ENCODE measurements at places on chromosomes 12 and 14.
A peak's percentile ranks its signal among the peaks of the same experiment; 100 is the strongest.

GRCh38 chr12:106247674-106248311, at the start of gene CKAP4:
TSS of gene CKAP4 (minus strand) at chr12:106248020. CDS start at chr12:106247851, 169 bp downstream.
- DNase-seq, result peak; percentile 71

DNA sequence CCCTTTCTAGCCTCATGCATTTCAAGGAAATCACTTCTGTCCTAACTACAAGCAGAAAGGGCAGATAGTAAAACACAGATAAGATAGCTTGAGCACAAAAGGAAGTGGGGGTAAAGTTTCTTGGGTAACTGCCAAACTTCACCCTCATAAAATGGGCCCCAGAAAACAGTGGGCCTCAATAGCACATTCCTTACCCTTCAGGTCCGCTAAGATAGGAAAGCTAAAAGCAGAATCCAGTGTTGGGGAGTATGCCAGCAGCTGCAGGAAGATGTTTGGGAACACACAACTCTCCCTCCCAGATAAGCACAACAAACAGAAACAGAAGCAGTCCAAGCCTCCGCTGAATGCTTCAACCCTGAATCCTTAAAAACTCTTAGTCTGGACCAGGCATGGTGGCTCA, 110.9 kb upstream of the MGAT4C start:
- no peak for DNase-seq

- no peak for DNase-seq
These were observed 256.9 kb downstream of the RAD51B start for GRCh38 chr14:68076451-68076850.

DNA sequence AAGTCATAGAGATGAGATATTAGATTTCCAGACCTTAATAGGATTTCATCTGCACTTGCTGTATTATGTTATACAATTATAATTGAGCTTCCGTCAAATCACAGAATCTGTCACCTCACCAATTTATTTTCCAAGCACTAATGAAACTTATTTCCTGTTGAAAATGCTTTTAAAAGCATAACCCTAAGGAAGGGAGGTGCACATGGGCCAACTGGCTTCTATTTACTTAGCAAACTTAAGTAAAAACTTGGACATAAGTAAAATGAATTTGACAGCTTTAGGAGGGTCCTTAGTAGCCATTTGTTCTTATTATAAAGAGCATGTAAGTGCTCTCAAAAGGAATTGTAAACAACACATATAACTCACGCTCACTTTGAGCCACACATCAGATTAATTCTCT, 462.2 kb upstream of the TMPO start:
- DNase-seq, result peak; percentile 15

- DNase-seq, result no peak
These were observed 503.5 kb downstream of the FUT8 start for GRCh38 chr14:65916055-65916454.

- DNase-seq, result no peak
These were observed 50.7 kb downstream of the DIP2B start for GRCh38 chr12:50555471-50555885.

GRCh38 chr12:105386431-105386830, 55.9 kb downstream of the C12orf75 start:
- DNase-seq, result no peak

- peak; percentile 93 for DNase-seq
These were observed 102.0 kb downstream of the EGLN3 start for GRCh38 chr14:33848706-33849454.

DNA sequence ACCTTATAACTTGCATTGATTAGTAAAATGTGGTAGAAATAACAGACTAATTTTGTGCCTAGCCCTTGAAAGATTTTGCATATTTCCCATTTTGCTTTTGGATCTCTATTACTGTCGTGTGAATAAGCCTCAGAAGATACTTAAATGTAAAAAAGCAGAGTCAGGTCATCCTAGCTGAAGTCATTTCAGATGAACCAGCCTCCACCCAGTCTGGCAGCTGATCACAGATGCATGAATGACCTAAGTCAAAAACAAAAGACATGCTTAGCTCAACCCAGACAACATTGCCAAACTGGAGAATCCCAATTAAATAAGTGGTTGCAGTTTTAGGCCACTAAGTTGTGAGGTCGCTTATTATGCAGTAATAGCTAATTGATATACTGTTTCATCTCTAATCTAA, 349.9 kb downstream of the C12orf50 start:
- DNase-seq, result no peak

DNA sequence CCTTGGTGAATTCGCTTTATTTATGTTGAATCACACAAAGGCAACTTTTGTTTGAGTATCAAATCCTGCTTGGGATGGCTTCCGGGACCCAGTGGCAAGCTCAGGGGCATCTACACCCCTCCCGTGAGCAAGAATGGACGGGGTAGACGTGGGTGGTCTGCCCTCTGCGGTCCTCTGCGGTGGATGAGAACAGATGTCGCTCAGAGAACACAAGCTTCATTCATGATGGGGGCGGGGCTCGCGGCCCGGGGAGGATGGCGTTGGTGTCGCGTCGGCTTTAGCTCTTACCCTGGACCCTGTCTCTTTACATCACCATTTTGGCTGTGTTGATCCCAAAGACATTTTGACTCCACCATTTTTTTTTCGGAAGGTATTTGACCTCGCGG, 158.5 kb upstream of the RTL1 start:
- no peak for DNase-seq

DNA sequence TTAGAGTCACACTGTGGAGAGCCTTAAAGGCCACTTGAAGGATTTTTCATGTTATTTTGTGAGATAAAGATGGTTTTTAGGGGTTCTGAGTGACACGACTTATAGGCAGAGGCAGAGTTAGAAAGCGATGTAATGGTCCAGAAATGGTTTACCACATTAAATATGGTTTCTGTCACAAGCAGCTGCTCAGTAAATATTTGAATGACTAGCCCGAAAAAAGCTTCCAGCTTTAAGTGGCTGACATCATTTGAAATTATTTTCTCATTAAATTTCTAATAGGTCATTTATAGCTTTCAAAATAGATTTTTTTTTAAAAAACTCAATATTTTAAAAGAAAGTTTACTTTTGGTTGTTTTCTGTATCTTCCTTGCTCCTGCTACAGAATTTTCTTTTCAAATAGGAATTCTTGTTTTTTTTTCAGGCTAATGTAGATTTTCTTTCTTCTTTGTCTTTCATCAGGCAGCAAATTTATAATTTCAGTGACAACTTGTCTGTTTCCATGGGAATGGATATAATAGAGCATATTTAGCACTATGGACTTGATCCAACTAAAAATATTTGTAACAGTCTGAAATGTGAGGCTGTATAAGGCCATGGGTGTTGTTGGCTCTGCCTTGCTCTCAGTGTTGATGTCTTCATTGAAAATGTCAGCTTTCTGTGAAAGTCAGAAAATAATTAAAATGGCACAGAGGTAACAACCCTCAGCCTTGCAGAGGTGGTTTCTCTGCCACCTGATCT, 700.0 kb downstream of the TMTC2 start:
- DNase-seq, result no peak

DNA sequence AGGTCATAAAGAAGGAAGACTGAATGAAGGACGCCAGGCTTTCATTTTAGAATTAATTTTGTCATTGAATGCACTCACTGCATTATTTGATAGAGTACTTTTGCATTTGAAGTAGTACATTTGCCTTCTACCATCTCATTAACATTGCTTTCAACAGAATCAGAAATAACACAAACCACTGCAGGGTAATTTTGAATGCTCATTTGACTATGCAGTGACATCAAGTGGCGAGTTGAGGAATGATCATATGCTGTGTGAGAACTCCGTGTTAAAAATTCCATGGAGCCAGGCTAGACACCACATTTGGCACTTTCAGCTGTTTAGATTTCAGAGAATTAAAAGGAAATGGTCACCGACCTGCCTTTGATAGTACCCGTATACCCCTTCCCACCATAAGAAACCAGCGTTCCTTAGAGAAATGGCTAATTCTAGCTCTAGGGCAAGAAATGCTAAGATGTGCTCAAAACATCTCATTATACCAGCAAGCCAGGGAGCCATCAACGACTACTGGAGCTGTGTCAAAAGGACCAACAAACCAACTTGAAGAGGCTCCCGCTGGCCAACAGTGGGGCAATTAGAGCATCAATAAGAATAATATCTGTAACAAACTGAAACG, 16.5 kb downstream of the HEBP1 start:
- no peak for DNase-seq

DNA sequence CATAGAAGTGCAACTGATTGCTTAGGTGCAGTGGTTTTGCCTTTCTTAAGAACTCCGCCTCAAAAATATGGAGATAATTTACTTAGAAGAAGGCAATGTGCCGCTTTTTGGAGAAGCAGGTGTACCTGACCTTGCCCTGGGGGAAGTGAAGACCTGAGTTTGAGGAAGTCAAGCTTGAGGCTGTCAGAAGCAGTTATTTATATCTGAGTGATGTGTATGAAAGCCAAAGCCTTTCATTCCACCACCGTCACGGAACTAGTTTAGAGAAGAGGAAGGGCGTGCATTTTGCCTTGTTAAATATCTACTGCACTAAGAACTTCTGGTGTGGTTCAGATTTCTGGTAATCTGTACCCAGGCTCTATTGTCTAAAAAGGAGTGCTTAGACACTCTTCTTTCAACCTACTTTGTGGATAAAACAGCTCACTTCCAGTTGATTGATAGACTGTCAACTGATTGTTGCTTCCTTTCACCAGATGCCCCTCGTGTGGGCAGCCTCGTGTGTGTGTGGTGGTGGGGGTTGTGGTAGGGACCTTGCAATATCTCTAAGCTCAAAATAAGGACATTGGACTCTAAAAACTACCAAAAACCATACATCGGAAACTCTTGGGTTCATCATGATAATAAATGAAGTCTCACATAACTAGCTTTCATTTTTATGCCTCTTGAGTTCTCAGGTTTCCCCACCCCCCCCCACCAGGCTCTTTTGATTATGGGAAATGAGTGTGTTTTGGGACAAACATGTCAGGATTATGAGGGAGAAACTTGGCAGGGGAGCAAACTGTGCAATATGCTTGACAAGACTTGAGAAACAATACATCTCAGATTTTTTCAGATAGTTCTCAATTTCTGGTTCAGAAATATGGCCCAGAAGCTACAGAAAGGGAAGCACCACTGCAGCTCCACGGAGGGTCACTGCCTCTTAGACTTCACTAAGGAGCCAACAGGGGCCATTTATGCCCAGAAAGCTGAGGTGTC, 78.6 kb downstream of the ARF6 start:
- no peak for DNase-seq

GRCh38 chr12:97466000-97466399, 3.4 kb downstream of the RMST start:
- DNase-seq, result no peak

DNA sequence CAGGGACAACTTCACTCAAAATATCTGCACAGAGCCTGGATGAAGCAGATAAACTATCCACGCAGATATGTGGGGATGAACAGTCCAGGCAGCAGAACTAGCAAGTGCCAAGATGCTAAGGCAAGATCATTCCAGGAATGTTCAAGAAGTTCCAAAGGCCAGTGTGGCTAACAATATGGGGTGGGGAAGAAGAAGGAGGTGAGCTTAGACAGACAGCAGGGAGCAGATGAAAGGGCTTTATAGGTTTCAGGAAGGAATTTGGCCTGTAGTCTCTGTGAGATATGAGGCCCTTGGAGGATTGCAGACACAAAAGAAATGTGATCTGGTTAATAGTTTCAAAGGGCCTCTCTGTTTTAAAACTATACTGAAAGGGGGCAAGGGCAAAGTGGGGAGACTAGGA, 63.5 kb upstream of the PPM1H start:
- no peak for DNase-seq

DNA sequence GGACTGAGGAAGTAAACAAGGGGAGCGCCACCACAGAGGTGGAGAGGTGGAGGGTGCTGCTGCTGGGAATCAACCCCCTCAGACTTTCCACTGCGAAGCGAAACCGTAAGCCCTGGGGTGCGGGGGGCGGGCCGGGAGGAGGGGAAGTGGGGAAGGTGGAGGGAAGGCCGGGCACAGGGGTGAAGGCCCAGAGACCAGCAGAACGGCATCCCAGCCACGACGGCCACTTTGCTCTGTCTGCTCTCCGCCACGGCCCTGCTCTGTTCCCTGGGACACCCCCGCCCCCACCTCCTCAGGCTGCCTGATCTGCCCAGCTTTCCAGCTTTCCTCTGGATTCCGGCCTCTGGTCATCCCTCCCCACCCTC, at the start of gene LAG3:
Gene LAG3 (plus strand): TSS at position 190 of the 365 bp plus-strand sequence. CDS start 333 bp downstream, outside the sequence.
- DNase-seq, result no peak

GRCh38 chr14:49036984-49037516, 549.1 kb downstream of the RPS29 start:
- DNase-seq, result no peak

DNA sequence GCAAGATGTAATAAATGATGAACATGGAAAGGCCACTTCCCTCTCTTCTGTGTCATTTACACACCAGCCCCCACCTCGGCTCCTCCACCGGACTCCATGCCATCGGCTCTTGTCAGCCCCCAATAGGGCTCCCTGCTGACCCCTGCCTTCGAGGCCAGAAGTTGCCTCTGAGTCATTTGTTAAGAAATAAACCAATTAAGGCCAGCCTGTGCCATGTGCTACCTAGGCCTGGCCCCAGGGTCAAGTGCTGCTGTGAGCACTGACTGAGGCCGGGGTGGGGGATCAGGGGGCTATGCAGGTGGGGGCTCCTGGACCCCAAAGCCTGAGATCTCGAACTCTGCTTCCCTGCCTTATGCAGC, 53.2 kb downstream of the TESC start:
- DNase-seq, result no peak

- no peak for DNase-seq
These were observed 1121.6 kb upstream of the TMEM132C start for GRCh38 chr12:127145241-127145928.

GRCh38 chr14:50039734-50040400, 76.5 kb downstream of the VCPKMT start:
- DNase-seq, result no peak

DNA sequence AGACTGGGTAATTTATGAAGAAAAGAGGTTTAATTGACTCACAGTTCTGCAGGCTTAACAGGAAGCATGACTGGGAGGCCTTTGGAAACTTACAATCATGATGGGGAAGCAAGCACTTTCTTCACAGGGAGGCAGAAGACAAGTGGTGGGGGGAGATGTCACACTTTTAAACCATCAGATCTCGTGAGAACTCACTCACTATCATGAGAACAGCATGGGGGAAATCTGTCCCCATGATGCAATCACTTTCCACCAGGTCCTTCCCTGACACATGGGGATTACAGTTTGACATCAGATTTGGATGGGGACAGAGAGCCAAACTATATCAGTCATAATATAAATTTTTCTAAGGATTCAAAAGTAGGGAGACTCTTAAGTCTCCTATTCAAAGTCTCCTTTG, 46.0 kb downstream of the SPIC start:
- no peak for DNase-seq

GRCh38 chr12:75874441-75874840, 157.1 kb downstream of the PHLDA1 start:
- DNase-seq, result no peak

- DNase-seq, result no peak
These were observed 36.5 kb upstream of the CERS5 start for GRCh38 chr12:50203691-50204090.

Measured in NCI-H2107 (cell line).